ENCODE measurements at places on chromosomes 6 and 20. TPM values are rescaled to one million over a fixed set of nuclear protein-coding genes. Genes with fewer than 3 reads are reported as not detected.
A peak's percentile ranks its signal among the peaks of the same experiment; 100 is the strongest.

DNA sequence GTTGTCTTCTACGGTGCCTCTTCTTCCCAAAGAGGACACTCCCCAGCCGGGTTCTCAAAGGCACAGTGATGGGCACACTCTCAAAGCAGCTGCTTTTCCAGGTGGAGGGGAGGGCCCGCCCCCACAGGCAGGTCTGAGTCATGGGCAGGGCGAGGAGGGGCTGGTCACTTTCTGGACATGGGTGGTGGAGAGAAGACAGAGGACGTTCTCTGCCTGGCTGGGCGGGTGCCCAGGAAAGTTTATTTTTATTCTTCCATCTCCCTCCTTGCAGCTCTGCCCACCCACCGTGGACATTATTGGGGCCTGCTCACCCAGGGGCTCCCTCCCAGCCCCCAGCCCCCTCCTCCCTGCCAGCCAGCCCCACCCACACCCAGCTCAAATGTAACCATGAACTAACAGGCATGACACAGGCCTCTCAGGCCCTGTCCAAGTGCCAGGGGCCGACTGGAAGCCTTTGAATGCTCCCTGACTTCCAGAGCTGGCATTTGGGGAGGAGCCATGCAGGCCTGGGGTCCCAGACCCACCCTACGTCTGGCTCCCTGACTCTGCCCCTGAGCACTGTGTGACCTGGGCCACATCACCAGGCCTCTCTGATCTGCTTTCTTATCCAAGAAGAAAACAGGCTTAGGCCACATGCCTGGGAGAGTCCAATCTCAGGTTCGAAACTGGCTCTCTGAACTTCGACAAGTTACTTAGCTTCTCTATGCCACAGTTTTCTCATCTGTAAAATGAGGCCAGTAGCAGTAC, 8.0 kb downstream of the TGM2 start:
- DNase-seq = peak; percentile 71

The WFDC2 gene
- not detected for total RNA-seq

- DNase-seq = peak; percentile 65
These were observed 11.7 kb downstream of the TMEM244 start for GRCh38 chr6:129849456-129849855.

DNA sequence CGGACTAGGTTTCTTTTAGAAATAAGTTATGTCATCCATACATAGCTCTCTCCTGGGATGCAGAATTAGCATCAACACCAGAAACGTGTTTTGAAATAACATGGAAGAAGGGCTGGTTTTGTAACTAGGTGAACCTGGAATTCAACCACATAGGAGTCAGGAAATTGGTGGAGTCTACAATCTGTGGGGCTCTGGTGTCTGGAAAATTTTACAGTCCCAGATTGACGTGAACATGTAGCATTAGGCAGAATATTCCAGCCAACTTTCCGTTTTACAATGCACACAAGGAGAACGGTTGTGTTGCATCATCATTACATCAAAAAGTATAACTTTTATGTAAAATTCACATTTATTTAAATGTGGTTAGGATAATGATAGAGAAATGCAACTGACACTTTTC, 1.9 kb downstream of the KCNQ5 start:
- DNase-seq = no peak

The FKBP5 gene
- total RNA-seq = 8.3 TPM

The RSPO3 gene
- total RNA-seq = not detected
